ENCODE measurements at places on chromosomes 2 and 18.

DNA sequence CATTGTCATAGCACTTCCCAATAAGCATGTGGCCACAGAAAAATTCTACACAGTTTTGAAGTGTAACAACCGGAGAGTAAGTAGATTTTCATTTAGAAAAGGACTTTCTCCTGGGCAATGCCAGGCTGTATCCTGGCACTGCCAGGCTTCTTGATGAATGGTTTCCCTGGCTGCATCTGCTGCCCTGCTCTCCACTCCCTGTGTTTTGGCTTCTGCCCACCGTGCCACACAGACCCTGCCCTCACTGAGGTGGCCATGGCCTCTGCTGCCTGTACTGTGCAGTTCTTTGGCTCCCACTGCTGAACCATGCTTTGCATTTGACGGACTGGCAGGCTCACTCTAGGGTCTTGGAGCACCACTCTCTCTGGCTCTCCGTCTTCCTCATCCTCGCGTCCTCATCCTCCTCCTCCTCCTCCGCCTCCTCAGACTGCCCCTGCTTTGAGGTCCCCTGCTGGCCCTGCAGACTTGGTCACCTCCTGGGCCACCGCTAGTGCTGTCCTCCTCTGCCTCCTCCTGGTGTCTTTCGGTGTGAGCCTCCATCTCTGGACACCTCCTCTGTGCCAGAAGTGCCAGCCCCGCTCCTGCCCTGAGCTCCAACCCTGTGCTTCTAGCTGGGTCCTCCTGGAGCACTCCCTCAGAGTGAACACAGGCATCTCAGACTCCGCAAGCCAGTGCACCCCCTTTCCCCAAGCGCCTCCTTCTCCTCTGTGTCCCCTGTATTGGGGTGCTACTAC lies 45.9 kb upstream of the CNGA3 start:
- H3K4me1 ChIP-seq: no peaks in the 10 kb centered on the region
- H3K4me3 ChIP-seq: no peak overlapping the region
- no peak overlapping the region for H3K27ac ChIP-seq

DNA sequence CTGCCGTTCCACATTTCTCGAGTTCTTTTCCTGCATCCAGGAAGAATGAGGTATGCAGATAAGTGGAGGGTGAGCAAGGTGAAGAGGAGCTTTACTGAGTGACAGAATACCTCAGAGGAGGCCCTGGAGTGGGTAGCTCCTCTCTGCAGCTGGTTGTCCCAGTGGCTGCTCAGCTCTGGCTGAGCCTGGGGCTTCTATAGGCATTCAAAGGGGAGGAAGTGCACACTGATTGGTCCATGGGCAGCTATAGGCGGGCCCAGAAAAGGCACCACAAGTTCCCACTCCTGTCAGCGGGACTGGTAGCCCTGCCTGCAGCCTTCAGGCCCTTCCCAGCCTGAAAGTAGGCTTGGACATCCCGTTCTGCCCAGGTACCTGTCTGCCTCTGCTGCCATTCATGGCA lies 94.7 kb downstream of the DOK6 start:
- DNase-seq: no peak
- H3K27ac ChIP-seq: no peak overlapping the region
- no peaks in the 10 kb centered on the region for H3K4me1 ChIP-seq
- no peaks in the 10 kb centered on the region for H3K27me3 ChIP-seq
- no peaks in the 10 kb centered on the region for H3K36me3 ChIP-seq
- no peak overlapping the region for H3K4me3 ChIP-seq

GRCh38 chr2:236117861-236118269 lies 50.3 kb downstream of the GBX2 start:
- H3K4me3 ChIP-seq: no peak overlapping the region
- peaks cover 9% of the 10 kb centered on the region for H3K27me3 ChIP-seq
- no peak overlapping the region for H3K27ac ChIP-seq
- H3K36me3 ChIP-seq: no peaks in the 10 kb centered on the region
- no peak for DNase-seq

GRCh38 chr18:76472829-76473228 lies 22.2 kb downstream of the ZNF516 start:
- no peaks in the 10 kb centered on the region for H3K36me3 ChIP-seq
- no peak for DNase-seq
- H3K27ac ChIP-seq: no peak overlapping the region
- no peak overlapping the region for H3K4me3 ChIP-seq
- peaks cover 4% of the 10 kb centered on the region for H3K4me1 ChIP-seq

GRCh38 chr2:212532585-212532984 lies 6.0 kb downstream of the ERBB4 start:
- no peak for DNase-seq
- H3K4me1 ChIP-seq: peaks cover 3% of the 10 kb centered on the region
- peaks cover 31% of the 10 kb centered on the region for H3K27me3 ChIP-seq

DNA sequence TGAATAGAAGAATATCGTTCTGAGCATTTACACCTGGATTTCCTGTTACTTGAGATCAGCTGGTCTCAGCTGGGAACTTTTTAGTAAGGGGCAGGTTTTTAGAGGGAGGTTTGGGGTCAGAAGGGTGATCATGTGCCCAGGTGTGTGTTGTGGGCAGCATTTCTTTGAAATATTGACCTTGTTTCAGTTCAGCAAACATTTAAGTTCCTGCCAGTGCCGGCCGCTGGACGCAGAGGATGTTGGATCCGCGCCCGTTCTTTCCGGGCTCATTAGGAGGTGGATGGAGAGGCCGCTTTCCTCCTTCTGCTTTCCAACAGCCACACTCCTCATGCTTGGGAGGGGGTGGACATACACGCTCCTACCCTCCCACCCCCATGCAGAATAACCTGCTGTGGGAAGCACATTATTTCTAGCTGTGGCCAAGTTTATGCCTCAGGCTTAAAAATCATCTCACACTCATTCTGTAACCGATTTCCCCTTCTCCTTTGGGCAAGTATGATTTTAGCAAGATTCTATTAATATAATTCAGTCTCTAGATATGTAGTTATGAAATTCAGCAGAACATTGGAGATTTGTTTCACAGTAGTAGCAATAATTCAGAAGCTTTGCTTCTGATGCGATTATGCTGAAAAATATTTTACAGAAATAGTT lies 131.4 kb downstream of the ZNF236 start:
- no peak overlapping the region for H3K4me3 ChIP-seq
- H3K27me3 ChIP-seq: no peaks in the 10 kb centered on the region
- no peak for DNase-seq
- peaks cover 28% of the 10 kb centered on the region for H3K36me3 ChIP-seq
- H3K4me1 ChIP-seq: peaks cover 26% of the 10 kb centered on the region

GRCh38 chr2:68466361-68466777 lies 725 bp downstream of the FBXO48 start:
- H3K27ac ChIP-seq: peak overlapping the region; percentile 93
- H3K36me3 ChIP-seq: peaks cover 8% of the 10 kb centered on the region
- H3K4me1 ChIP-seq: peaks cover 39% of the 10 kb centered on the region
- H3K27me3 ChIP-seq: no peaks in the 10 kb centered on the region
- peak overlapping the region; percentile 100 for H3K4me3 ChIP-seq

DNA sequence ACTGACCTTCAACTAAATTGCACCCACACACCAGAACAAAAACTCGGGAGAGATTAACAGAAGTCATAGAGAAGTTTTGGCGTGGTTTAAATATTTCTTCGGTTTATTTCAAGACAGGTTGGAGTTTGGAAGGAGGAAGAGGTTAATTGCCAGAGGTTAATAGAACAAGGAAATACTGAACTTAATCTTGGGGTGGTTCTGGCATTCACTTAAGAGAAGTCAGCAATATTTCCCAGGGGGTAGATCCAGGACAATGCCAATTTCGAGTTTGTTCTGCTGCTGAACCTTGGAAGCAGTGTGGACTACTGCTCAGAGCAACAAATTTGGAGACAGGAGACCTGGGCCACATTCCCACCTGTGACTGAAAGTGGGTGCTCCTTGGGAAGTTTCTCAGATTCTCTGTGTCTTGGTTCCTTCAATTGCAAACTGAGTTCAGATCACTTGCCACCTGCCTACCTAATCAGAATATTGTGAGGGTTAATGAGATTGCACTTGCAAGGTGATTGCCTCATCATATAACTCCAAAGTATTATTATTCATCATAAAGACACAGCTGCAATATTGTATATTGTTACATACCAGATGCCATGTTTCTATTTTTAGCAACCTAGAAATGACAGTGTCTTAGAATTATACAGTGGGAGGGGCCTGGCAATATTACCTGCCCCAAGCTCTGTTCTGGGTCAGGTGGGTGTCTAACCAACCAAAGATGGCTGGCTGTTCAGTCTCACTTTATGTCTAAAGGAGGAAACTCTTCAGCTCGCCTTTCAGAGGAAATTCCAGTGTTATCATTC lies 217.4 kb downstream of the CDCA7 start:
- H3K27me3 ChIP-seq: peaks cover 19% of the 10 kb centered on the region
- no peaks in the 10 kb centered on the region for H3K36me3 ChIP-seq
- DNase-seq: no peak
- peaks cover 6% of the 10 kb centered on the region for H3K4me1 ChIP-seq
- H3K27ac ChIP-seq: no peak overlapping the region

- H3K4me1 ChIP-seq: peaks cover 40% of the 10 kb centered on the region
- H3K27me3 ChIP-seq: peaks cover 2% of the 10 kb centered on the region
- H3K4me3 ChIP-seq: no peak overlapping the region
- H3K36me3 ChIP-seq: no peaks in the 10 kb centered on the region
Measured at GRCh38 chr2:113228991-113229716, 49.6 kb downstream of the PAX8 start.

GRCh38 chr2:145186303-145186702 lies 666.4 kb upstream of the ZEB2 start:
- no peak overlapping the region for H3K27ac ChIP-seq
- DNase-seq: no peak
- no peaks in the 10 kb centered on the region for H3K36me3 ChIP-seq
- no peak overlapping the region for H3K4me3 ChIP-seq

GRCh38 chr2:224085246-224085645 lies 46.2 kb upstream of the SERPINE2 start:
- H3K4me1 ChIP-seq: no peaks in the 10 kb centered on the region
- peaks cover 10% of the 10 kb centered on the region for H3K27me3 ChIP-seq
- DNase-seq: no peak
- no peaks in the 10 kb centered on the region for H3K36me3 ChIP-seq
- H3K4me3 ChIP-seq: no peak overlapping the region
- no peak overlapping the region for H3K27ac ChIP-seq

- DNase-seq: no peak
- no peaks in the 10 kb centered on the region for H3K4me1 ChIP-seq
- H3K27me3 ChIP-seq: no peaks in the 10 kb centered on the region
- no peak overlapping the region for H3K4me3 ChIP-seq
Measured at GRCh38 chr2:103003750-103004260, 242.0 kb downstream of the TMEM182 start.

Measured in activated CD8-positive, alpha-beta memory T cell treated with anti-CD3 and anti-CD28 coated beads, Interleukin-2, amount 10 ng/mL, durations not matched to agents 7 days and 5 days (primary cell).